ENCODE measurements at places on chromosomes 6 and 20. TPM values are rescaled to one million over a fixed set of nuclear protein-coding genes. Genes with fewer than 3 reads are reported as not detected.

GRCh38 chr6:37021356-37022129, 16.1 kb downstream of the FGD2 start:
- no peak for DNase-seq
- H3K27ac ChIP-seq: peak overlapping the region; percentile 46
- H3K4me3 ChIP-seq: no peak overlapping the region
- H3K4me1 ChIP-seq: peaks cover 36% of the 10 kb centered on the region
- no peaks in the 10 kb centered on the region for H3K36me3 ChIP-seq

DNA sequence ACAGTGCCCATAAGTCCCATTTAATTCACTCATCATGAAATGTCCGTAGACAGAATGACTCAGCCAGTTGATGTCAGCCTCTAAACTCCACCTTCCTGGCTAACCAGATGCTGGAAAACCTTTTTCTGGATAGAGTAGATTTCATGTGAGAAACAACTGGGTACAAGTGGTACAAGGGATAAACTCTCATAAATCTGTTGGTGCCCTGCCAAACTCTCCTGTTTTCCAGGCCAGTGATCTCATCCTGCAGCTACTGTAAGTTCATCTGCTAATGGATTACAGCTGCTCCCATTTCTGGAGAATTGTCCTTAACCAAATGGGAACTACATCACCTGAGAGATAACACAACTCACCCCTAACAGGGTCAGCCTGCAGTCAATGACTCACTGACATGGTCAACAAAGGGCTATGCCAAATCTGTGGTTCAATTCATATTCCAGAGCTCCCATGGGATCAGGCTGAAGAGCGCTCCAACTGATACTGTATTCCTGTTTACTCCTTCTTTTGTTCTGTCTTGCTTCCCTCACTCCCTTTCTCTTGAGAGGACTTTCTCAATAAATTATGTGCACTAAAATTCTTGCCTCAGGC, 210.1 kb upstream of the HDDC2 start:
- no peak overlapping the region for H3K4me3 ChIP-seq
- H3K27ac ChIP-seq: no peak overlapping the region
- DNase-seq: no peak
- H3K27me3 ChIP-seq: no peaks in the 10 kb centered on the region

GRCh38 chr20:43189554-43190331, at the start of gene PTPRT:
Gene PTPRT (minus strand): TSS chr20:43189906. CDS start chr20:43189733, 173 bp downstream.
- H3K27ac ChIP-seq: no peak within 1 kb of the TSS
- DNase-seq: no peak
- peak within 1 kb of the TSS; percentile 84 for H3K4me3 ChIP-seq

GRCh38 chr6:159719287-159719686, 8.0 kb upstream of the WTAP start:
- peaks cover 14% of the 10 kb centered on the region for H3K36me3 ChIP-seq
- H3K27me3 ChIP-seq: no peaks in the 10 kb centered on the region
- H3K4me1 ChIP-seq: peaks cover 5% of the 10 kb centered on the region
- no peak overlapping the region for H3K27ac ChIP-seq

DNA sequence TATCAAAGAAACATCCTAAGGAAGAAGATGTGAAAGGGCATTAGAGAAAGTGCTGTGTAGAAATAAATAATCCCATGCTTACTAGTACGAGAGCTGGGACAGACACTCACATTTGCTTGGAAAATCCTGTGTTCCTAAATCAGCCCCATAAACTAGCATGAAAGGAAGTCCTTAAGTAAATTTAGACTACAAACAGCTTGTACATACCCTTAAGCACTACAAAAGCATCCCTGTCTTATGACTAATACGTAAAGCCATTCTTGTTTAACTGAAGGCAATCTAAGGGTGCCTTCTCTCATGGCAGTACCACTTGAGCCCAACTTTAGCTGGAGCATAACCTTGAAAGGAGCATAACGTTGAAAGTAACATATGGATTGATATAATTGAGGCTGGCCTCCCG, 15.4 kb upstream of the FOXQ1 start:
- DNase-seq: no peak
- H3K27me3 ChIP-seq: peaks cover 34% of the 10 kb centered on the region
- H3K4me1 ChIP-seq: peaks cover 5% of the 10 kb centered on the region
- peak overlapping the region; percentile 58 for H3K27ac ChIP-seq

DNA sequence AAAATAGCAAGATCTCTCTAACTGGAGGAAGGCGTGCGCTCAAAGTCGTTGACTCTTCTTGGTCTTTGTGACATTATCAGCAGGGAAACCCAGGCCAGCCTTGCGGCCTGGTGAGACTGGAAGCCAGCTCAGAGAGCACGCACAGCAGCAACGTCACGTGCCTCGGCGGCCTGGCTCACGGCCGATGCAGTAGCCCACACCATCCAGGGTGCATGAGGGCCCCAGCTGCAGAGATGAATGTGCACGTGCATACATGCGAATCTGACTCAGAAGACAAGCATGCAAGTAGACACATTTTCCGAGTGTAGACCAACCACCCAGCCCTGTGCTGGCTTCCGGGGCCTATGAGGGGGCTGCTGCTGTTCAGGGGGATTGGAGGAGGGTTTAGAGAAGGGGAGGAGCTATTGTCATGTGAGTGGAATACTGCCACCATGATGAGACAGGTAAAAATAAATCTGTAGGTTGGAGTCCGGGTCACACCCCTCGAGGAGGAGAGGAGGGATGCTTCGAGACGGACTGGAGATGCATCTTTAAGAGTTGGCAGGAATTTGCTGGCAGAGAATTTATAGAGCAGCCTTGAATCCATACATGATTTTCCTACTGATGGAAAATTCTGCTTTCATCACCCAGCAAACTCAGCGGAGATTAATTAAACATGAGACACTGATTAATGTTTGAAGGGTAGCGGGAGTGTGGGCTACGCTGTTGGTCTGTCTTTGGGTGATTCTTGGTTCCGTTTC, 388.2 kb downstream of the CDH4 start:
- peaks cover 16% of the 10 kb centered on the region for H3K27me3 ChIP-seq
- no peaks in the 10 kb centered on the region for H3K36me3 ChIP-seq
- H3K4me3 ChIP-seq: no peak overlapping the region
- no peaks in the 10 kb centered on the region for H3K4me1 ChIP-seq
- no peak for DNase-seq
- H3K27ac ChIP-seq: no peak overlapping the region

GRCh38 chr20:31914170-31914569, 37.7 kb downstream of the PDRG1 start:
- DNase-seq: no peak
- peaks cover 19% of the 10 kb centered on the region for H3K4me1 ChIP-seq
- H3K36me3 ChIP-seq: no peaks in the 10 kb centered on the region

GRCh38 chr6:154360476-154360875, 3.9 kb upstream of the IPCEF1 start:
- no peaks in the 10 kb centered on the region for H3K36me3 ChIP-seq
- no peak overlapping the region for H3K4me3 ChIP-seq
- H3K4me1 ChIP-seq: peaks cover 12% of the 10 kb centered on the region
- no peak for DNase-seq
- no peaks in the 10 kb centered on the region for H3K27me3 ChIP-seq

- no peak overlapping the region for H3K4me3 ChIP-seq
- peaks cover 8% of the 10 kb centered on the region for H3K4me1 ChIP-seq
- H3K27ac ChIP-seq: no peak overlapping the region
Measured at GRCh38 chr20:61205769-61206168, 46.3 kb upstream of the CDH4 start.

DNA sequence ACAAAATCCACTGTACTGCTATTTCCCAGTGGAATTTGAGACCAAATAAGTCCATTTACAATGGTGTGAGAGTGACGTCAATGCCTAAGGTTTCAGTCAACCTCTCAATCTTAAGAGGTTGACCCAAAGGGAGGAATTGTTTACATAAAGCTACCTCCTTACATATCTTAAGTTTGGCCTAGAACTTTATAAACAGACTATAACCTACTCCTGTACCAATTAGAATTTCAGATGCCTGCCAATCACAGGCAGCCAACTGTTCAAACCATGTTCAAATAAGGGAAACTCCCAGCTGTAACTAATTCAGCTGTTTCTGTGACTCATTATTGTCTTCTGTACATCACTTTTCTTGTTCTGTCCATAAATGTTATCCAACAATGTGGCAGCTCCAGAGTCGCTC, 14.5 kb downstream of the LGSN start:
- no peak overlapping the region for H3K27ac ChIP-seq
- no peaks in the 10 kb centered on the region for H3K36me3 ChIP-seq
- H3K4me1 ChIP-seq: no peaks in the 10 kb centered on the region

DNA sequence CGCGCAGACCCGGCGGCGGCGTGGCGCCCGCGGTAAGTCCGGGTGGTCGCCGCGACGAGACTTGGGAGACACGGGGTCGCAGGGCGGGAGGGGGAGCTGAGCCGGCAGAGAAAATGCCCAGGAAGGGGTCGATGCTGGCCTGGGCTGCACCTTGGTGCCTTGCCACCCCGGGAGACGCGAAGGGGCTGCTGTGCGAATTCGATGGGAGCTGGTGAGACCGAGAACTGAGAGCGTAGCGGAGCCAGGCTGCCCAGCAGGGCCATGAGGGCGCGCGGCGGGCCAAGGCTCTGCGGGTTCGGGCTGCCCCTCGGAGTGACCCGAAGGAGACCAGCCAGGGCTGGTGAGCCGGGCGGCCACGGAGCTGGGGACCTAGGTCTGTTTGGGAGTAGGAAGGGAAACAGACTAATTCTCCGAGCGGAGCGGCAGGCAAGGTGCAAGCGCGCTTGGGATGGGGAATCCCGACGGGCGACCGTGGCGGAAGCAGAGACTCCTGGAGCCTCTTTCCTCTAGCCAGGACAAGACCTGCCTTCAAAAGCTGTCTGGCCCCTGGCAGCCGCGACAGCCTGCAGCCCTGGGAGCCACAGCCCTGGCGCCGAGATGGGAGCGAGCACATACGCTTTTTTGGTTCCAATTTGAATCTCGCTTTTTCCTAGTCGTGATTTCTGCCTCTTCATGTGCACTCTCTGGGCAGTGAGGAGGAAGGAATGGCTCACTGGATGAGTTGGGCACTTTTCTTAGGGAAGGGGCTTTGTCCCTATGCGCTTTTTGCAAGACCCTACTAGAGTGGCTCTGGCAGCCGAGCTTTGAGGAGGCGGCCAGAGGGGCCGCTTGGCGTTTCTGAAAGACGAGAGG, 691 bp downstream of the SYNDIG1 start:
- DNase-seq: no peak
- peaks cover 85% of the 10 kb centered on the region for H3K27me3 ChIP-seq
- H3K4me1 ChIP-seq: peaks cover 5% of the 10 kb centered on the region
- peak overlapping the region; percentile 89 for H3K4me3 ChIP-seq
- H3K36me3 ChIP-seq: no peaks in the 10 kb centered on the region

- H3K27ac ChIP-seq: no peak overlapping the region
- H3K36me3 ChIP-seq: no peaks in the 10 kb centered on the region
- H3K4me3 ChIP-seq: no peak overlapping the region
Measured at GRCh38 chr20:63345328-63346100, 15.6 kb downstream of the CHRNA4 start.

DNA sequence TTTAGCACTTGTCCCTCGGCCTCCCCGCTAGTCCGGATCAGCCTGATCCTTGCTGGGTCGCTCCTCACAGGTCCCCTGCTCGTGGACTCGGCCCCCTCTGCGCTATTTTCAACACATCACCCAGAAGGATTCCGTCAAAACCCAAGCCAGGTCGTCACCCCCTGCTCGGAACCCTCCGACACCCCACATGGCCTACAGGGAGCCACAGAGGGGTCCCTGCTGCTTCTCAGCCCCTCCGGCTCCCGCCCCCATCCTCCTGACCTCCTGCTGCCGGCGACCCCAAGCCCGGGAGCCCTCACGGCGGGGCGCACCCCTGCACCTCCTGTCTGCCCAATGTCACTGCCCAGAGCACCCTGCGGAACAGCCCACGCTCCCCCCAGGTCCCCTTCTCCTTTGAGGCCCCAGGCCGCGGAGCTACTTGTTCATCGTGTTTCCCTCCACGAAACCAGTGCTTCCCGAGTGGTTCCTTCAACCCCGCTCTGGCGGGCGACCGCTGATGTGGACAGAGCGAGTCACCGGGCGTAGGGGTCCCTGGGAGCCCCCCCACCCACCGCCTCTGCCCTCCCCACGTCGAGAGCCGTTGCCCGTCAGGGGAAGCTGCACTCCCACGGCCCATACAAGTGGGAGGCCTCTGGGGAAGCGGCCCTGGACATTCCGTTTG, 638 bp upstream of the MYL9 start:
- H3K4me3 ChIP-seq: peak overlapping the region; percentile 70
- no peaks in the 10 kb centered on the region for H3K36me3 ChIP-seq
- DNase-seq: no peak
- no peaks in the 10 kb centered on the region for H3K27me3 ChIP-seq
- no peak overlapping the region for H3K27ac ChIP-seq
- H3K4me1 ChIP-seq: peaks cover 15% of the 10 kb centered on the region

DNA sequence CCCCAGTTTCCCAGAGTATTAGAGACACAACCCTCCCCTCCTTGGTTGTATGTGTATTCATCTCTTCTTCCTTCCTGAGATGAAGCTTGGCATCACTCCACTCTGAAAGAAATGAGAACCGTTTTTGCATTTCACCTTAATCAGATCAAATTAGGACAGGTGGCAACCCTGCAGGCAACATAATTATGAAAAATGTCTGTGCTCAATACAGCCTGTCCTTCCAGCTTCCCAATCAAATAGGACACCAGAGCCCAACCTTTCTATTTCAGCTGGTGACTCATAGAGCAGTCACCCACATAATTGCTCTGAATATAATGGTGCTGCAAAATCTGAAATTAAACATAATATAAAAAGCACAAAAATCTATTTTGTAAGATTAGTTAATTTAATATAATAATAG, 310.2 kb upstream of the AGPAT4 start:
- H3K4me3 ChIP-seq: no peak overlapping the region
- no peak overlapping the region for H3K27ac ChIP-seq
- no peaks in the 10 kb centered on the region for H3K36me3 ChIP-seq
- peaks cover 10% of the 10 kb centered on the region for H3K27me3 ChIP-seq

The LY6G6C gene
- total RNA-seq: 2.5 TPM

The ABHD16B gene
- total RNA-seq: not detected

The TGM3 gene
- 1.5 TPM for total RNA-seq

The ENTPD6 gene
- total RNA-seq: 78.3 TPM

The SEMG1 gene
- not detected for total RNA-seq

The PTK6 gene
- total RNA-seq: 0.12 TPM

The CALHM6 gene
- total RNA-seq: 1.6 TPM

The LMBRD1 gene
- 38.3 TPM for total RNA-seq

The HDGFL1 gene
- total RNA-seq: not detected

The TMC2 gene
- total RNA-seq: not detected

The SLC18B1 gene
- 19.3 TPM for total RNA-seq

The SEC63 gene
- 90.8 TPM for total RNA-seq

All from type B pancreatic cell (in vitro differentiated cells).